ENCODE measurements at places on chromosomes 16 and 17.

DNA sequence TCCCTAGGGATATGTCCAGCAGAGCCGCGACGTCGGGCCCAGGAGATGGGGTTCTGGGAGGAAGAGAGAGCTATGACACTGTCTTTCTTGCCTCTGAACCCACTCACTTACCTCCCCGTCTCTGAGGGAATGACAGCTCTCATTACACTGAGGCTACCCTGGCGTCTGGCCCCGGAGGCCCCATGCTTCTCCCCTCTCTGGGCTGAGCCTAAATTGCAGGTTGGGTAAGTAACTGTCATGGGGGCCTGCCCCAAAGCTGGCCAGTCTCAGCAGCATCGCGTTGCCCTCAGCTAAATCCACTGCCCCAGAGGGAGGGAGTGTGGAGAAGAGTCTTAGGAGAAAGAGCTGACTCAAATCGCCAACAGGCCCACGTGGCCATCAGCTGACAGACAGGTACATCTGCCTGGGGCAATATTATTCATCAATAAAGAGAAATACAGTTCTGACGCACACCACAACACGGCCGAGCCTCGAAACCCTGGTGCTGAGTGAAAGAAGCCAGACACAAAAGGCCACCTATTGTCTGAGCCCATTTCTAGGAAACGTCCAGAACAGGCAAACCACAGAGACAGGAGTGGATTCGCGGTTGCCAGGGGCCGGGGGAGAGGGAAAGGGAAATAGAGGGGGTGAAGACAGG is 156.4 kb downstream of the C16orf95 start:
- DNase-seq: no peak

- DNase-seq: no peak
Measured at GRCh38 chr16:71672803-71673581, 47.0 kb downstream of the MARVELD3 start.

DNA sequence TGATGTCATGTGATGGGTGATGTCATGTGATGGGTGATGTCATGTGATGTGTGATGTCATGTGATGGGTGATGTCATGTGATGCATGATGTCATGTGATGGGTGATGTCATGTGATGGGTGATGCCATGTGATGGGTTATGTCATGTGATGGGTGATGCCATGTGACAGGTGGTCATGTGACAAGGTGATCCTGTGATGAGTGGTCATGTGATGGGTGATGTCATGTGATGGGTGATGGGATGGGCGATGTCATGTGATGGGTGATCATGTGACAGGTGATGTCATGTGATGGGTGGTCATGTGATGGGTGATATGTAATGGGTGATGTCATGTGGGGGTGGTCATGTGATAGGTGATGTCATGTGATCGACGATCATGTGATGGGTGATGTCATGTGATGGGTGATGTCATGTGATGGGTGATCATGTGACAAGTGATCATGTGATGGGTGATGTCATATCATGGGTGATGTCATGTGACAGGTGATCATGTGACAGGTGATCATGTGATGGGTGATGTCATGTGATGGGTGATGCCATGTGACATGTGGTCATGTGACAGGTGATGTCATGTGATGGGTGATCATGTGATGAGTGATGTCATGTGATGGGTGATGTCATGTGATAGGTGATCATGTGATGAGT is 17.2 kb downstream of the CD300LB start:
- DNase-seq: peak; percentile 56

GRCh38 chr17:71995590-71995989 is 125.2 kb upstream of the SOX9 start:
- peak; percentile 94 for DNase-seq

DNA sequence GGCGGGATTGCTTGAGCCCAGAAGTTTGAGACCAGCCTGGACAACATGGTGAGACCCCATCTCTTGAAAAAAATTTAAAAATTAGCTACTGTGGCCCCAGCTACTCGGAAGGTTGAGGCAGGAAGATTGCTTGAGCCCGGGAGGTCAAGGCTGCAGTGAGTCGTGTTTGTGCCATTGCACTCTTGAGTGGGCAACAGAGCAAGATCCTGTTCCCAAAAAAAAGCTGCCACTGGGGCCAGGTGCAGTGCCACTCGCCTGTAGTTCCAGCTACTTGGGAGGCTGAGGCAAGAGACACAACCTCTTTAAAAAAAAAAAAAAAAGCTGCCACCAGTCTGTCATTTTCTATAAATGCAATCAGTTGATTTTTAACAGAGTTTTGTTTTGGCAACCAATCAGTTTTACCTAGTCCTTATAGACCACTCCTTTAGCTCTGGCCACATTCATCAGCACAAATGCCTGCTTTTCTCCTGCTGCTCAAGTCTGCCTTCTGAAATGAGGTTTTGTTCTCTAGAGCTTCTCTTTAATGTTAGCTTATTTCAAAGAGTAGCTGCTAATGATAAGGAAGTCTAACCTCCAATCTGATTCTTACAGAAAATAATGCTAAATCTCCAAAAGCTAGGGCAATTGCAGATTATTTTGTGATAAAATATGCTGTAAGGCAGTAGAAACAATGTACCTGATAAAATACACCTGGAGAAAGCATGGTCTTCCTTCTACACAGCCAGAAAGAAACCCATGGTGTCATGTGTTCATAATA is 64.8 kb downstream of the TUBD1 start:
- DNase-seq: no peak
